ENCODE measurements at places on chromosomes 5 and 9. TPM values are rescaled to one million over a fixed set of nuclear protein-coding genes. Genes with fewer than 3 reads are reported as not detected.

DNA sequence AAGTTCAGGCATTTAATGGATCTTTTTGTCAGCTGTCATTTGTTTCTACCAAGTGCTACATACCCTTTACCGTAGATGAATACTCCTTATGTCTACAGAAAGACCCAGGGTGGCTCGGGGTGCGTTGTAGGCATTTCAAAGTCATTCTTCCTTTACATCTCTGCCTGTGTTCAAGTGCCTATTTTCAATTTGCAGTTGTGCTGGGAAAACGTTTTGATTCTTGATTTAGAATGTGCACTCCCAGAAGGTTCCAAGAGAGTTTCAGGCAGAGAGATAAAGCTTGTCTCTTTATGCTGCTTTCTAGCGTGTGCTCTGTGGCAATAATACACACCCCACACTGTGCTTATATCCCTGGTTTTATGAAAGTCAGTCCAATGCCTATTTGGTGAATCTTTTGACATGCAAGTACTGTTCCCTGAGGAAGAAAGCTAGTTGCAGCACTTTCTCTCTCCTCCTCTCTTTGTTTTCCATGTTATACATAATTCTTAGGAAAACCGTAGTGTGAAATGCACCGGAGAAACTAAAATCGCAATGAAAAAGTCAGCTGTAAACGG lies 828.1 kb upstream of the ZNF608 start:
- peaks cover 21% of the 10 kb centered on the region for H3K27me3 ChIP-seq
- no peaks in the 10 kb centered on the region for H3K36me3 ChIP-seq
- no peak overlapping the region for H3K27ac ChIP-seq
- no peaks in the 10 kb centered on the region for H3K4me1 ChIP-seq

DNA sequence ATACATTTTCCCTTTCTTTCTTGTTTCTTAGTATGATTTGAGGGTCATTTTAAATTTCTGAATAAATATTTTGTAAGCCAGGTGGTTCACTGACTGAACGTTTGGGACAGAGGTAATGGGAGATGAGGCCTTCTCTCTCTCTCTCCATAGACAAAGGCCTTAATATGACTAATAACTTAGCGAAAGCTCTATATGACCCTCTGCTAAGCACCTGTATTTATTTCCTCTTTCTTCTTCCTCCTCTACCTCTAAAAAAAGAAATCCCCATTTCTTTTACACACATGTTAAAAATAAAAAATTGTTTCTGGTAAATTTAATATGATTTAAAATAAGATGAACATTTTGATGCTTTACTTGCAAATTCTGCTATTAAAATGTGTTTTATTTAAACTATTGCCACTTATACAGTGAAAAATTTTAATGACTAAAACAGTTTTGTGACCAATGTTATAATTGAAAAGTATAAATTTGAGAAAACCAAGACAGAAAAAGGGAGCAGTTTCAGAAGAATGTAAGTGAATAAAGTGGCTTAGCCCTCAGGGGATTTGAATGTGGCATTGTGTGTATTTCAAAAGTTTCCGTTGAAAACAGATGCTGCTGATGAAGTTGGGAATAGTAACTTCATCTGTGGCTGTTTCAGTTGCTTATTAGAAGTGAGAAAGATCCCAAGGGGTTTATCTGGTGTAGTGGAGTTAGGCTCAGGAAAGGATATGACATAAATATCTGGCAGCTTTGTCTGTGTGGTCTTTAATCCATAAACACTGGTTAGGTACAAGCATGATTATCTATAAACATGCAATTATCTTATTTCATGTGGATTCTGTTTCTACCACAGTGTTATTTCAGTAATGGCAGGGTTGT lies 128.6 kb upstream of the GRHPR start:
- H3K36me3 ChIP-seq: no peaks in the 10 kb centered on the region
- DNase-seq: peak; percentile 58
- H3K27ac ChIP-seq: peak overlapping the region; percentile 0
- H3K4me1 ChIP-seq: peaks cover 32% of the 10 kb centered on the region
- H3K4me3 ChIP-seq: no peak overlapping the region
- no peaks in the 10 kb centered on the region for H3K27me3 ChIP-seq

Gene ROPN1L
- total RNA-seq: 0.86 TPM

DNA sequence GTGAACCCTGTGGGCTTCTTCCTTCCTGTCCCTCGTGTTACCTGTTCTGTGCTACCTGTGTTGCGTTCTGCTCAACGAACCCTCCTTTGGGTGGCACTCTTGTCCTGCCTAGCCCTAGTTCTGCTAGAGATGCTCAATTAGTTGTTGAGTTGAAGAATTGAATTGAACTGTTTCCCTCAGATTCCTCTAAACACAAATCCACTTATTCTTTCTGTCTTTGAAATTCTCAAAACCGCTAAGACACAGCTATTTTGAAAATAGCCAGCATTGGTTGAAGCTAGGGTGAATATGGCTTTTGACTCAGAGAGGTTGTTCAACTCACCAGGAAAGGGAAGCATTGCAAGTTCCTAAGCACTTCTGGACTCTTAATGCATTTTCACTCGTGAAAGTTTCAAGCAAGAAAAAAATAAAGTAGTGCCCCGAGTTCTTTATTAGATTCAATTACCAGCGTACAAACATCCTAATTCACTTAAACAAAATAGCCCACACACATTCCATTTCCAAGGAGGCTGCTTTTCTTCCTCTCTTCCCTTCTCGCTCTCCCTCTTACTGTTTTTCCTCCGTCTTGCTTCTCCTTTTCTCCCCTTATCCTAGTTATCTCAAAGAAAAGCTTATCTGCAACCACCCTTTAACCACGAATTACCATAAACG lies 642 bp upstream of the ITGA1 start:
- no peaks in the 10 kb centered on the region for H3K27me3 ChIP-seq
- 0 out of 2 replicates have a peak overlapping the region, but pooled peaks have one; percentile 79 for H3K27ac ChIP-seq
- DNase-seq: peak; percentile 57
- peak overlapping the region; percentile 85 for H3K4me3 ChIP-seq
- H3K36me3 ChIP-seq: no peaks in the 10 kb centered on the region
- H3K4me1 ChIP-seq: peaks cover 29% of the 10 kb centered on the region

Gene C5orf34
- total RNA-seq: 5.2 TPM

Gene PCDHGA7
- 1.6 TPM for total RNA-seq

DNA sequence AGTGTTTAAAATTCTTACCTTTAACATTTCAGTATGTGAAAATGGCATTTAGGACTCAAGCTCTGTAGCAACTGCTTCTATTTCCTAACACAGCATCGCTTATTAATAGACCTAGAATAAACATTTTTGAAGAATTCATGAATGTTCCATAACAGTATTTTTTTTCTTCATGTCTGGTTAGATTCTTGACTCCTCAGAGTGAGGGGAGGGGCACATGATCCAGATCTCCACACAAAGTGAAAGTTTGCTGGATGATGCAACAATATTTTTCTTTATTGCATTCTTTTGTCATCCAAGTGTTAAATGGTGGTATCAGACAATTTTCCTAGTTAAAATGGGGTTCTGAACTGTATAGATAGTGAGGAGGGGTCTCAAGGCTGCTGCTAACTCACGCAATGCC lies 130.8 kb upstream of the MAN2A1 start:
- no peak for DNase-seq
- H3K27ac ChIP-seq: no peak overlapping the region
- no peaks in the 10 kb centered on the region for H3K4me1 ChIP-seq
- H3K27me3 ChIP-seq: no peaks in the 10 kb centered on the region
- H3K36me3 ChIP-seq: no peaks in the 10 kb centered on the region

DNA sequence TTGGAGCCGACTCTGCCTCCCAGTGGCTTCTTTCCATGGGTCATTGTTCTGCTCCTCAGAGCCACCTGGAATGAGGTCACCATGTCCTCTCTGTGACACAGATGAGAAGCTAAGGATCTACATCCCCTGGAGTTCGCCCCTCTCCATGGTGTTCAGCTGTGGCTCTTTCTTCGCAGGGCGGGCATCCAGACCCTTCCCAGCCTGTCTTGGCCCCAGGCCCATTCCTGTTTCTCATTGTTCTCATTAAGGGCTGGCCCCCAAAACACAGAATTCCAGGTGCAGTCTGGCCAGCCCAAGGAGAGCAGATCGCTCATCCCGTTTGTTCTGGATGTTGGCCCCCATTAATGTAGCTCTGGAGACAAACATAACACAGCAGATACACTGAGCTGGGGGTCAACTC lies 66.4 kb upstream of the COL15A1 start:
- no peak overlapping the region for H3K27ac ChIP-seq
- no peaks in the 10 kb centered on the region for H3K36me3 ChIP-seq
- H3K4me3 ChIP-seq: no peak overlapping the region
- no peak for DNase-seq

GRCh38 chr5:142842994-142843905 lies 73.1 kb downstream of the ARHGAP26 start:
- H3K4me3 ChIP-seq: no peak overlapping the region
- no peaks in the 10 kb centered on the region for H3K27me3 ChIP-seq
- no peak overlapping the region for H3K27ac ChIP-seq
- peaks cover 31% of the 10 kb centered on the region for H3K4me1 ChIP-seq
- no peak for DNase-seq

GRCh38 chr5:65749956-65750355 lies 28.0 kb downstream of the NLN start:
- H3K27me3 ChIP-seq: no peaks in the 10 kb centered on the region
- no peak overlapping the region for H3K27ac ChIP-seq
- no peak for DNase-seq
- no peaks in the 10 kb centered on the region for H3K36me3 ChIP-seq
- H3K4me3 ChIP-seq: no peak overlapping the region
- no peaks in the 10 kb centered on the region for H3K4me1 ChIP-seq

DNA sequence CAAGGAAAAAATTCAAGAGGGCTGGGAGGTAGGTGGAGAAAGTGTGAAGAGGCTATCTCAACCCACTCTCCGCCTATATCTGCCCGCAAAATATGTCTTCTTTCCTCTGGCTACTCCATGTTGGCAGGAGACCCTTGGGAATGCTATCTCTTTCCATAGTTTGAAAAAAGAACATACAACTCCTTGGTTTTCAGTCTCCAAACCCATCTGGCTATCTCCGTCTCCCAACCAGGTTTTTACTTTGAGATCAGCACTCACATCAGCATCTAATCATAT lies 109.9 kb upstream of the IFNE start:
- H3K36me3 ChIP-seq: no peaks in the 10 kb centered on the region
- DNase-seq: no peak
- H3K27me3 ChIP-seq: no peaks in the 10 kb centered on the region
- peaks cover 48% of the 10 kb centered on the region for H3K4me1 ChIP-seq
- peak overlapping the region; percentile 92 for H3K27ac ChIP-seq

Gene ZFP37
- 1.7 TPM for total RNA-seq

DNA sequence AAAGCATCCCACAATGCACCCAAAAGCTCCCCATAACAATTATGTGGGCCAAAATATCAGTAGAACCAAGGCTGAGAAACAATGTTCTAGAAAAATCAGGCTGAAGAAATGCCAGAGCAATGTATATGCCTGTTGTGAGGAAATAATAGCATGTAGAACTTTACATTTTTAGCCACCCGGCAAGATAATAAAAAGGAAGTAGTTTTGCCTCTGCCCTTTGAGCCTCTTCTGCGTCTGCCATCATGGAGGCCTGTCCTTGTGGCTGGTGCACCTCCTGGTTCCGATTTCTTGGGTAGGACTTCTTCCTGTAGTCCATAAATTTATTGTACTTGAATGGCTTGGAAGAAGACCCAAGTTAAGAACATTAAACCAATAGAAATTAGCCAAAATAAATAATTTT lies 38.9 kb upstream of the TNFAIP8 start:
- no peaks in the 10 kb centered on the region for H3K36me3 ChIP-seq
- H3K4me1 ChIP-seq: peaks cover 7% of the 10 kb centered on the region
- no peaks in the 10 kb centered on the region for H3K27me3 ChIP-seq
- no peak overlapping the region for H3K27ac ChIP-seq
- no peak overlapping the region for H3K4me3 ChIP-seq

Gene HEMGN
- not detected for total RNA-seq

DNA sequence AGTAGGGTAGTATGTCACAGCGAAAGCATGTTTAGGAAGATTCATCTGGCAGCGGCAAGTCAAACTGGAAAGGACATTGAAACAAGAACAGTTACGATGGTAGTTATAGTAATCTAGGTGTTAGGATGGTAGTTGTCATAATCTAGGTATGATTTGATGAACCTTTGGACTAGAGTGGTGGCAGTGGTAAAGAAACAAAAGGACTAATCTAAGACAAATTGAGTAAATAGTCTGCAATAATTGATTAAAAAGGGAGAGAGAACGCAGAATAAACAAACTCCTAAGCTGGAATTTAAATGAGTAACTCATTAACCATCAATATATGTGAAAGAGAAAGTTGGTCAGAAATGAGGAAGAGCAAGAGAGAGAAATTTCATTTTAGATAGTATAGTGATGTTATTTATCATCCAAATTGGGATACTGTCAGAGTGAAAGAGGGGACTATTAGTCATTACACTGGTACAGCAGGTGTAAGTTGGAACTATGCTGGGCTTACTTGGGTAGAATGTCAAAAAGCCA lies 56.8 kb downstream of the MTREX start:
- DNase-seq: no peak
- H3K4me3 ChIP-seq: no peak overlapping the region
- no peak overlapping the region for H3K27ac ChIP-seq
- H3K36me3 ChIP-seq: peaks cover 31% of the 10 kb centered on the region

DNA sequence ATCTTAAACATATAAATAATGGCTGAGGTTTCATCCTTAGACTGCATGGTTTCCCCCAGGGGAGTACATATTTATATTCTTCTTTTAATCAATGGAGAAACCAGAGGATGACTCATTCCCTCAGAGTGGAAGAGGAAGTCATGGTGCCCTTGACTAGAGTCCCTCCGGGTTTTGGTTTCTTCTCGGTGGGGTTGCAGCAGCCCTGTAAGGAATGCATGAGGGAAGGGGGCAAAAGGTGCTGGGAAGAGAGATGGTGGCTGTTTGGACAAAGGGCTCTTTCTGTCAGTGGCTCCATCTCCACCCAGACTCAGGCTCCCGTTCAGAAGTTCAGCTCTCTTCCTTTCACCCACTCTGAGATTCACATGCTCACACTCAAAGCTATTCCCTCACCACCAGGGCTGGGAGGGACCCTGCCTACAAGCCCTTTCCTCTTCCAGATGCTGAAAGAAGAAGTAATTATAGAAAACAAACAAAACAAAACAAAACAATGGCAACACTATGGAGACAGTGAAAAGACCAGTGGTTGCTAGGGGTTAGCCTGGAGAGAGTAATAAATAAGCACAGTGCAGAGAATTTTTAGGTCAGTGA lies 129.8 kb upstream of the IL12B start:
- H3K27ac ChIP-seq: no peak overlapping the region
- DNase-seq: peak; percentile 35
- H3K4me1 ChIP-seq: peaks cover 25% of the 10 kb centered on the region
- H3K27me3 ChIP-seq: no peaks in the 10 kb centered on the region
- H3K36me3 ChIP-seq: no peaks in the 10 kb centered on the region

Gene ARHGAP26
- 8.3 TPM for total RNA-seq

Gene SYNPO
- total RNA-seq: 6.1 TPM

- H3K36me3 ChIP-seq: no peaks in the 10 kb centered on the region
- H3K27ac ChIP-seq: peak overlapping the region; percentile 90
- H3K4me1 ChIP-seq: peaks cover 38% of the 10 kb centered on the region
- peak; percentile 85 for DNase-seq
Observed at GRCh38 chr5:136133222-136133921, 727 bp downstream of the SMAD5 start.

- peak; percentile 83 for DNase-seq
- peak overlapping the region; percentile 91 for H3K27ac ChIP-seq
- no peaks in the 10 kb centered on the region for H3K36me3 ChIP-seq
- no peaks in the 10 kb centered on the region for H3K27me3 ChIP-seq
- H3K4me1 ChIP-seq: peaks cover 48% of the 10 kb centered on the region
Observed at GRCh38 chr5:169162407-169162806, 138.5 kb downstream of the SLIT3 start.

Gene FGFR4
- total RNA-seq: not detected
